NCI-H187 treated with DMSO at 0.1 percent for 48 hours (cell line): ENCODE measurements at places on chromosomes 7 and 10.

- no peak for DNase-seq
These were observed 76.3 kb upstream of the CUX1 start for GRCh38 chr7:101740981-101741725.

DNA sequence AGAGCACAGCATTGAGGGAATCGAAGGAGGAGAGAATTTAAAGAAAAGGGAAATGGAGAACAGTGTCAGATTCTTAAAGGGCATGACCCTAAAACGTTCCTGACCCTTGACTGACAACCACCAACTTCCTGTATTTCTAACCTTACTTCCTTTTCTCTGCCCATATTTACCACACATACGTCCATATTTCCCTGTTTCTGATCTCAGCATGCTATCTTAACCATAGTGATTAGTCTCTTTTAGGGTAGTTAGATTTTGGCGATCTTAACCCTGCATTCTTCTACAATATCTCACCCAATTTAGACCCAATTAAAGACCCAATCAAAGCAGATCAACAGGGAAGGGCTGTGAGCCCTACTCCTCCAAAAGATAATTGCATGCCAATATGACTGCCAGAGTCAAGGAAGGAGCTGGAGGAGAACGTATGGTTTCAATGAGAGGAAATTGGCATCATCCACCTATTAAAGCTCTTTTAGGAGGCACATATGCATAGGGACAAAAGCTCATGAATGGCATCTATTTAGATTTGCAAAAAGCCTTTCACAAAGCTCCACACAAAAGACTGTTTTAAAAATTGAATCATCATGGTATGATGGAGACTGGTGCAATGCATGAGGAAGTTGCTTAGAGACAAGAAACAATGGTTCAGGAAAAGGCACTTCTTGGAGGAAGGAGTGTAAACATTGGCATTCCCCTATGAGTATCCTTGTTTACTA lies 49.0 kb upstream of the ARHGAP12 start:
- no peak for DNase-seq

DNA sequence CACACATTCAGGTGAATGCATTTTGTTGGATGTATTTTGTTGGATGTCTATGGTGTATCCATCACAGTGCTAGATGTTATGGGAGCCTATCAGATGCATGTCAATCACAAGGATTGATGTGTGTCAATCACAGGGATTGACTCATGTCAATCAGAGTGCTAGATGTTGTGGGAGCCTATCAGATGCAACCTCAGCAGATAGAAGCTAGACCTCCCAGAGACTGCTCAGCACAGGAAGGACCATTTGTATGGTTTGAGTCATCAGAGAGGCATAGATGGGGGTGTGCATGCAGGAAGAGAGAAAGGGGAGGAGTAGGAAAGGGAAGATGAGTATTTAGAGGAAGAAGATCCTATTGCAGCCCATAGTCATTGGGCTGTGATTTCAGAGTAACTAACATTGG lies 48.3 kb upstream of the PITRM1 start:
- DNase-seq: no peak

GRCh38 chr7:151809146-151809863 lies 67.6 kb downstream of the PRKAG2 start:
- DNase-seq: no peak

GRCh38 chr10:16592378-16592777 lies 70.7 kb upstream of the C1QL3 start:
- no peak for DNase-seq

- no peak for DNase-seq
These were observed 169.7 kb upstream of the PHYHIPL start for GRCh38 chr10:59006511-59007306.

- no peak for DNase-seq
These were observed 69.8 kb downstream of the CCDC71L start for GRCh38 chr7:106591146-106591545.

DNA sequence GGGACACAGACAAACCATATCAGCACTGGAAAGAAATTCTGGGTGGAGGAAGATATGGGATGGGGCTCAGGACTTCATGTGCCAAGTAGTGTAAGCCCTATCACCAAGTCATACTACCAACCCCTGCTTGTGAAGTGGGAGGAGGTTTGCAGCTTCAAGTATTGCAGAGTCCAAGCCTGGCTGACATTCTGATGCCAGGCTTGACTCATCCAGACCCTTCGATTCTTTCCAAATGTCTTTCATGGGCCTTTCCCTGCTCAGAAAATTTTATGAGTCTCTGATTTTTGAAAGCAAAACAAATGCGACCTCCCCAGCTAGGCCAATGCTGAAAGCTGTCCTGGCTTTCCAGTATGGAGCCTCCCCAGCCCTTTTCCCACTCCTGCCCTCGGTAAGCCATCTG lies 45.1 kb upstream of the SMNDC1 start:
- no peak for DNase-seq

DNA sequence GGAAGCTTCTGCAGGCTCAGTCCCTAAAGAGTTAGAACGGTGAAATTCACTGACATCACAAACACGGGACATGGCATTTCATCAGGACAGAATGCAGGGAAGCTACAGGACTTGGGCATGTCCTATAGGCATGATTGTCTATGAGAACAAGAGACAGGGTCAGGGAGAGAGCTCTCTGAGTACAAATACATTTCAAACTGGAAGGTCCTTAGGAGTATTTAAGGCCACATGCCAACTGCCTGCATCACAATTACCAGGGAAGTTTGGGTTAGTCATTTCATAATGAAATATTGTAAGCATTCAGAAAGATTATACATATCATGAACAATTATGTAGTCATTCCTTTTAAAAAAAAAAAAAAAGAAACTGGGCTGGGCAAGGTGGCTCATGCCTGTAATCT lies 71.3 kb downstream of the CREB3L2 start:
- DNase-seq: no peak

DNA sequence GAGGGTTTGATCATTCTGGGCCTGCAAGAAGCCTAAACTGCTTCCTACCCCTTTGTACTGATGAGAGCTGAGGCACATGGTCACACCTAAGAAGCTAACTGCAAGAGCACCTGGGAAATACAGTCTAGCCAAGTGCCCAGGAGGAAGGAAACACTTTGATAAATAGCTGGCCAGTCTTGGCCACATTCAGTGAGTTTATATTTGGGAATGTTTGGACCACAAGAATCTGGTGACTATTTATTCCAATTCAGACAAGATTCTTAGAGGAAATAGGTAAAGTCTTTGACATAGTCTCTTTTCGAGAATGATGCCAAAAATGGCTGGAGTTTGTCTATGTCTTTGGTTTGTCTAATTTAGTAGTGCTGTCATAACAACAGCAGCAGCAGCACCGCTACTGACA lies 213.6 kb downstream of the KIF20B start:
- DNase-seq: no peak

GRCh38 chr10:38094927-38095574 lies 914 bp downstream of the ZNF37A start:
- no peak for DNase-seq

- DNase-seq: no peak
These were observed 38.2 kb downstream of the AVL9 start for GRCh38 chr7:32533276-32534029.
